ENCODE measurements at places on chromosomes 12 and 14. TPM values are rescaled to one million over a fixed set of nuclear protein-coding genes. Genes with fewer than 3 reads are reported as not detected.

DNA sequence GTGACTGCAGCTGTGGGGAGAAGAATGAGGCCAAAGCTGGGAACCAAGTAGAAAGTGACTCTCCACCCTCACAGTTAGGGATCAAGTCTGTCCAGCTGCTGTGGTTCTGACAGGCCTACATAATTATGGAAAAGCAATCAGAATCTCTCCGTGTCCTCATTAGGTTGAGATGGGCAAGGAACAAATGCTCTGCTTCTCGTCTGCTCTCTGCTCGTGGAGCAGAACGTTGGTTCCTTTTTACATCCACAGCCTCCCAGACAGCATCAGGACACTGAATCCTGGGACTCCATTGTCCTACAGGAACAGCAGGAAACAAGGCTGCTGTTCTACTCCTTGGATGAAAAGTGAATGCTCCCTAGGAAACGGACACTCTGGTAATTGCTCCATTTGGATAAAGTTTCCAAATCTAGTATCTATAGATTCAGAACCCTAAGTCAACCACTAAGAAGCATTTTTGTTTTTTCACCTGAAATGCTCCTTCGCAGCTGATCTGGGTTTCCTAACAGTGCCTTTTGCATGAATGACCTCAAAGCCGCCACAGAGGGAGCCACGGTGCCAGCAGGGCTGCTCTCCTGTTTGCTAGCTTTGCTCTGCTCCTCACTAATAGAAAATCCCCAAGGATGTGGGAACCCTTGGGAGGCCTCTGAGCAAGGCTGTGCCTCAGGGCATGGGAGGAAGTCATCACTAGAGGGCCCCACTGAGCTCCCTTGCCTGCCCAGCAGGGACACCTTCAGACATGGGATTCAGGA is 102.0 kb downstream of the EGLN3 start:
- peak; percentile 82 for DNase-seq

- DNase-seq, result no peak
These were observed 138.2 kb downstream of the SRGAP1 start for GRCh38 chr12:63982604-63983295.

DNA sequence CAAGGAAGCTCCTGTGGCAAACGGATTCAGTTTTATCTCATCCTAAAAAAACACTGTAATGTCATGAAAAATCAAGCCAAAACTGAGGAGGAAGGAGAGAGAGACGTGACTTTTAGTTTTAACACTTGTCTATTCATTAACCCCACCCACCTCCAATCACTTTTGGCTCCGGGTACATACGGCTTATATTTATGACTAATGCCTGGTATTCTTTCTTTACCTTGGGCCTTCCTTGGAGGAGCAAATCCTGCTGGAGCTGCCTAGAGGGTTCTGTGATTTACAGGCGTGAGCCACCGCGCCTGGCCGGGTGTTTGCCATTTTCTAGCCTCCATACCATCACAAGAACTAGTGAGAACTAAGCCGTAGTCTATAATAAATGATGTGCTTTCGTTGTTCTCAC is 60.8 kb upstream of the RTRAF start:
- no peak for DNase-seq

The CIROP gene
- total RNA-seq, result not detected

DNA sequence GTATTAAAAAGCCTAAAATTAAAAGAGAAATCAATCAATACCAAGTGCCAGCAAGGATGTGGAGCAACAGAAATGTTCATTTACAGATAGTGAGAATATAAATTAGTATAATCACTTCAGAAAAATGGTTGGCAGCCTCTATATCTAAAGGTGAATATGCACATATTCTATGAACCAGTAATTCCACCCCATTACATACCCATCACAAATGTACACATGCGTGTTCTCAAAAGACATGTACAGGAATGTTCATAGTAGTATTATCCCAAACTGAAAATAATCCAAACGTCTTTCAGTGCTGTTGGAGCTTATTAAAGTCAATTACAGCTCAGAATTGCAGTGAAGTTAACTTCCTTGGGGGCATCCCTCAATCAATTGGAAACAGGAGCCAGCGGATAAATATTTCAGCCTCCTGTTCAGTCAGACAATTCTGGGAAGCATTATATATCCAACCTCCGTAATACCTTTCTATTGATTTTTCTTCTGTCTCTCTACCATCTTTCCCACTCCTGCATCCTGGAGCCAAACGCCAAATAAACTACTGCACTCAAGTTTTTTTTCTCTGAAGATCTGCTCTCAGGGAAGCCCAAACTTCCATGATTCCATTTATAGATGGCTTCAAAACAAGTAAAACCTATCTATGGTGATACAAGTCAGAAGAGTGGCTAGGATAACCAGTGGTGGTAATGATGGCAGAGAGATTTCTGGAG is 45.0 kb upstream of the OR5AU1 start:
- no peak for DNase-seq

The CD4 gene
- 0.17 TPM for total RNA-seq

The PSMD9 gene
- total RNA-seq, result 53.2 TPM

The RPAP3 gene
- 29.5 TPM for total RNA-seq
